Sigmoid colon (tissue), 7 donors: ENCODE measurements at places on chromosomes 16 and 17.

- no peak for DNase-seq
Measured at GRCh38 chr16:55735120-55735781, 79.5 kb downstream of the SLC6A2 start.

DNA sequence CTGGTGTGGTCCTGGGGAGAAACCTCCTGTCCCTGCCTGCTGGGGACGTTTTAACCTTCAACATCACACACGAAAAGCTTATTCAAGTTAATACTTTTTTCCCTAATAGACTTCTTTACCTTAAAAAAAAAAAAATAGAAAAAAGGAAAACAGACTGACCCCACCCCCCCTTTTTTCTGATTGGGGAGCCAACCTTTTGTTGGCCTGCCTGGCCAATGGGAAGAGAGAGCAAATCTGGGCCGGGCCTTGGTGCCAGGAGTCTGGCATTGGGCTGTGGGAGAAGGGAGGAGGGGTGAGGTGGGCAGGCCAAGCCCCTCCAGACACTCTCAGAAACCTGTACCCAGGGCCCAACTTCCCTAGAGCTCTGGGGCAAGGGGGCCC, 3.0 kb downstream of the CBX8 start:
- no peak for DNase-seq

DNA sequence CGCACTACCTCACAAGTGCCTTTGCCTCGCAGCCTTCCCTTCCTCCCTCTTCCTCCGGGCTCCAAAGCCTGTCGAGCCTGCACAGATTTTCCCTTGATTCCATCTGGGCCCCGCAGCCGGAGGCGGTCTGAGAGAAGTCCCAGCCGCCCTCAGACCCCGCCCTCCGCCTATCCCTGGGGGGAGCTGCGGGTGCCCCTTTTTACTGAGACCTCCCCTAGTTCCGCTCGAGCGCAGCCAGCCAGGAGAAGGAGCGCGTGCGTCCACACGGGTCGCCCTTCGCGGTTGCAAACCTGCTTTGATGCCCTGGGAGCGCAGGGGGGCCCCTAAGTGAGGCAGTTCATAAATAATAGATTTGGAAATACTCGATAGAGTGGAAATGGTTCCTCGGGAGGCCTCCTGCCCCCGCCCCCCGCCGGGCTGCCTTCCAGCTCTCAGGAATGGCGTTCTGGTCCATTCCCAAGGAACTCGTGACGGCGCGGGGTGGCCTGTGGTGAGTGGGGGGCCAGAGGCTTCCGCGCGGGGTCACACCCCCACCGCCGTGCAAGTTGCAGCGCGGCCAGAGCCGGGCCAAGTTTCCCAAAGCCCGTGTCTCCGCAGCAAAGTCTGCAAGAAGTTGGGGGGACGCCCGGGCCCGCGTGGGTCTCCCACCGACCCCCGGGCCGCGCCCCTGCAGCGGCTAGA, 610 bp downstream of the C16orf74 start:
- DNase-seq: no peak

DNA sequence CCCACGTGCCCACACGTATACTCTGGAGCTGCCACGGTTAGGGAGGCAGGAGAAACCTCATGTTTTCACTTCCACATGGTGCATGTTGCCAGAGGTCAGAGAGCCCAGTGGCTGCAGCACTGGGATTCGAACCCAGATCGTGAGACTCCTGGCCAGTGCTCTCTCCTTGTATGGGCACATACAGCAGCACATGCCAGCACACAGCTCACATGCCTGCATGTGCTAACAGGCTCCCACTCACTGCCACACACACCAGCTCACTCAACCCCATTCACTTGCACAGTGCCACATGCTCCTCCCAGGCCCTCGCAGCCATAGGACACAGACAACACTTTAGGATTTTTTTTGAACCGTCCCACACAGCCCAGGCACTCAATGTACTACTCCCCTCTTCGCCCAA, 49.5 kb upstream of the MRPS23 start:
- no peak for DNase-seq

DNA sequence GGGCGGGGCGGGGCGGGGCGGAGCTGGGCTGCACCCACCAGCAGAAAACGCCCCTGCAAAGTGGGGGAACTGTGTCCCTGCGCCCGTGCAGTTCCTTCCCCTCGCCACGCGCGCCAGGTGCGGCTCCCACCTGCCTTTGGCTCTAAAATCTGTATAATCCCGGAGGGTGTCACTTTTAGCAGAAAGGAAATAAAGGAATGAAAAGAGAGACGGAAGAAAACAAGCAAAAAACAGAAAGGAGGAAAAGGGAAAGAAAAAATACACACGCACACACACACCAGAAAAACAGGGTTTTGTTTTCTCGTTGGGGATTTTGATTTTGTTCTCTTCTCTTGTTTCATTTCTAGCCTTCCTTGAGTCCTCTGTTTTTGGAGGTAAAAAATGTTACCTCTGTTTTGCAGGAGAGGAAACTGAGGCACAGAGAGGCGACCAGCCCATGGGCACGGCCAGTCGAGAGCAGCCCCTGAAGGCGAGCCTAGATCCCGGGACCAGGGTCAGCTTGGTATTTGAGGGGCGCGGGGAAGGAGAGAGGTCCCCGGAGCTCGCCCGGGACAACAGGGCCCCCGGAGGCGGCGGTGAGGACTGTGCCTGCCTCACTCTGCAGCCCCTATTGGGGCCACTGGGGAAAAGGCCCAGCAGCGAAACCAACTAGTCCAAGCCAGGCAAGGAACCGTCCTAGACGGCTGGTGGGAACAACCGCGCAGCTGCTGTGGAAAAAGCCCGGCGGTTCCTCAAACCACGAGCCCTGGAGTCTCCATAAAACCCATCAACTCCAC, 594 bp upstream of the CARHSP1 start:
- DNase-seq: no peak

GRCh38 chr17:77228816-77229215, 88.0 kb downstream of the SEC14L1 start:
- DNase-seq: no peak

GRCh38 chr16:55009581-55009980, 78.9 kb downstream of the IRX5 start:
- no peak for DNase-seq
